ENCODE measurements at places on chromosomes 13 and 19. TPM values are rescaled to one million over a fixed set of nuclear protein-coding genes. Genes with fewer than 3 reads are reported as not detected.

DNA sequence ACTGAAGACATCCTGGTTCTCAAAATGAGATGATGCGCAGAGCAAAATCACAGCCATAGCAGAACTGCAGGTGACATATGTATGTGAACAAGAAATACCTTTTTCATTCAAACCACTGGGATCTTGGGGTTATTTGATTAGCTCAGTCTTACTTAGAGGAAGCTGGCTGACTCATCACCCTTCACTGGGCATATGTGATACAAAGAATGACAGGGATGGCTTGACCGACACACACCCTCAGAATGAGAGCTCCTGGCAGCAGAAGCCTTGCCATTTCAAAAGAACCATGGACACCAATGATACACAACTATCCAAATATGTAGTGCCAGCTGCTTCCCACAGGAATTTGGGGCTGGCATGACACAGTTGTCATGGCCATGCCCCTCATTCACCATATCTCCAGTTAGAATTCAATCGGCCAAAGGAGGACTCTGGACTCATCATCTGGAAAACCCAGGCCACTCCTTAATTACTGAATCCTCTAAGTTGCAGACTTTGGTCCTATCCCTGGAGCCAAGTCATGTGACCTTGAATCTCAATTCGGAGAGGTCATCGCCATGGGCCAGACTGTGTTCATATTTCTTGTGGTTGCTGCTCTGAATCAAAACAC lies 115.8 kb downstream of the KATNAL1 start:
- DNase-seq = no peak

DNA sequence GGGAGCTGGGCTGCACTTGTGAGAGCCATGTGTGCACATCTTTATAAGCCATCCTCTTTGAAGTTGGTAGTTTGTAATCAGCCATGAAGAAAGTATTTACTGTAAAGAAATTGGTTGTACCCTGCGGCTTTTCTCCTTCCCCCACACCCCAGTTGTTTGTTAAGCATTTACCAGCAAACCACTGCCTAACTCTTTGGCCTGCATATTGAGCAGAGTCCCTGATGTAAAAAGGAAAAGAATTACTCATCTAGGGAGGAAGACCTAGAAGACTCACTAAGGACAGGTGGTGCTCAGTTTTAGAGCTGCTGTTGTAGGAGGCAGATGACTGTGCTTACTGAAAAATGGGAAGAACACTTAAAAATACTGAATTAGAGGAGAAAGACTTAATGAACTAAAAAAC lies 245.3 kb downstream of the PCCA start:
- DNase-seq = no peak

DNA sequence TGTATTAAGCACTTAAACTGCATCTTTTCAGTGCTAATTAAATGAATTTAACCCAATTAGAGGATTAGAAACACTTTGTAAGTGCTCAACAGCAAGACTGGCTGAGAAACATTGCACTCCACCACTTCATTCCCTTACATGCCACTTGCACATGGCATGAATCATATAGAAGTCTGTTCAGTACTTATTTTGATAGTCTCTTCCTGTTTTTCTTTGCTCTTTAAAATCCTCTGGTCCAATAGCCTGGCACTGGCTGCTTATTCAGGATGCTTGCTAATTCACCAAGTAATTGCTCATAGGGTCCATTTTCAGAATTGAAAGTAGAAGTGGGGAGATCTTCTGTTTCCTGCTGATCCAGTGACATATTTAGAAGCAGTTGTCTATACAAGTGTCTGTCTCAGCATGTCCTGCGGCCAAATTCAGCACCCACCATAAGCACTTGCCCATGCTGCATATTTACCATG lies 900.1 kb downstream of the PCDH9 start:
- no peak for DNase-seq

GRCh38 chr13:113040031-113040430 lies 65.6 kb upstream of the F7 start:
- DNase-seq = no peak

GRCh38 chr19:11578258-11579142 lies 1.1 kb upstream of the ACP5 start:
- no peak for DNase-seq

DNA sequence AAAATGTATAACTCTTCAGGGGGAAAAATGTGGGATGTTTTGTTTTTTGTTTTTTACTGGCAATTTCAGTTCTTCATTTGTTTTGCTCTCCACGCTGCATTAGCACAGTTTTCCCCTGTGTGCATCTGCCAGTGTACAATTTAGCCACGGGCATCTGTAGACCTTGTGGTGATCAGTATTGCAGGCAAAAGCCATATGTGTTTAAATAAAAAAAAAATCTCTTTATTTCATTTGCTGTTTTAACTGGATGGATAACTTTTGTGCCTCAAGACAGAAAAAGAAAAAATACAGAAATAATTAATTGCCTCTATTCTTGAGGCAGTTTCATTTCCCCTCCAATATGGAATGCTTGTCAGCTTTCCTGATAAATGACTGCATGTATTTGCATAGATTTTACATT lies 7.9 kb upstream of the MAB21L1 start:
- no peak for DNase-seq

The DMKN gene
- 63.0 TPM for total RNA-seq

DNA sequence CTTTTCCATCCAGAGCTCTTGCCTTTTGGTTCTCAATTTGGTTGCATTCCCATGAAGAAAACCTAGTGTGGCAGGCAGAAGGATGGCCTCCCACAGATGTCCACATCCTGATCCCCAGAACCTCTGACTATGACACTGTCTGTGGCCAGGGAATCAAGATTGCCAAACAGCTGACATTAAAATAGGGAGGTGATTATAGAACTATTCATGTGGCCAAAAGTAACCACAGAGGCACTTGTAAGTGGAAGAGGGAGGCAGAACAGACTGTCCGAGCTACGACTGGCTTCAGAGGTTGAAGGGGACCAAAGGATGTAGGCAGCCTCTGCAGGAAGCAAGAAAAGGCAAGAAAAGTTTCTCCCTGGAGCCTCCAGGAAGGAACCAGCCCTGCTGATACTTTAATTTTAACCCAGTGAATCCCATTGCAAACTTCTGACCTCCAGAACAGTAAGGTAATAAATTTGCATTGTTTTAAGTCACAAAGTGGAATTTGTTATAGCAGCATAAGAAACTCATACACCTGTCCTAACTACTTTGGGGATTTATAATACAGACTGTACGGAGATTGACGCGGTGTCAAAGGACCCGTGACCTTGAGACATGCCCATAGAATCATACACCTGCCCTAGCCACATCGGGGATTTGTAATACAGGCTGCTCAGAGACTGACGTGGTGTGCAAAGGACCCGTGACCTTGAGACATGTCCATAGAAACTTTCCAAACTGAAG lies 106.5 kb downstream of the ATP11A start:
- DNase-seq = no peak

DNA sequence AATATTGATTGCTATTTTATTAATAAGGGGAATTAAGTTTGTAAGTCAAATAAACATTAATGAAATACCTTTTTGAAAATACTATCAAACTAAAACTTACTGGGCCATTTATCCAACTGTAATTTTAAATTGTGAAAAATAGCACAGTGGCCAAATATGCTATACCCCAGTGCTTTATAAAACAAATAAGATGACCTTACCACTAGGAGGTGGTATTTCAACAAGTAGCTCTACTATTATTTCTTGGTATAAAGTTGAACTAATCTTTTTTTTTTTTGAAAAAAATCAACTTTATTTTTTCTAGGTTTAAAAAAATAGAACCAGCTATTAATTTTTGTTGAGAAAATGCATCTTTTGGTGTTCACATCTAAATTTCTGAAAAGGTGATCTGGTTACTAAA lies 14.7 kb downstream of the LACC1 start:
- no peak for DNase-seq

GRCh38 chr13:113663934-113664333 lies 3.1 kb upstream of the GRK1 start:
- no peak for DNase-seq

DNA sequence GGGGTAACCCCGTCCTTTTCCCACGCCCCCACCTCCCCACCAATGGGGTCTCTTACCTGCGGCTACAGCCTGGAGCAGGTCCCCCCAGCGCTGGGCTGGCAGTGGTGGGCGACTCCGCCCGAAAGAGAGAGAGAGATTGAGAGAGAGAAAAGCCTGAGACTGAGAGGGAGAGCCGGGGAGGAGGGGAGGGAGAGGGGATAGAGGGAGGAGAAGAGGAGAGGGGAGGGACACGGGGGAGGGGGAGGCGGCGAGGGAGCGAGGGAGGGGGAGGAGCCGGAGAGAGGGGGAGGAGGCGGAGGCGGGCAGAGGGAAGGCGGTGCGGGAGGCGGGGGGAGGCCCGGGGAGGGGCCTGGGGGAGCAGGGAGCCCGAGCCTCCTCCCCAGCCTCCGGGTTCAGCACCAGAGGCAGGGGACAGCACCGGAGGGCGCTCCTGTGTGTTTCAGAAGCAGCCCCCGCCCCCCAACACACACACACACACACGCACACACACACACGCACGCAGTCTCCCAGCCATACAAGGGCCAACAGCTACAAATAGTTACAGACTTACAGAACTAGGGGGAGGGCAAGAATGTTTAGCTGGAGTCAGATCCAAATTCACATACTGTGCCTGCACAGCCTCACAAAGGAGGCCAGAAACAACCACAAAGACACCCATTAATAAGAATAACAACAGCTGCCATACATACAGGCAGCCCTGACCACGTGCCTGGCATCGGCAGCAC lies at the start of gene SLC8A2:
TSS of gene SLC8A2 (minus strand) at position 161 of the 725 bp plus-strand sequence. CDS start 5,490 bp downstream, outside the sequence.
- DNase-seq = peak; percentile 73
